GM12892 (cell line): ENCODE measurements at places on chromosomes 11 and 22.

- DNase-seq = no peak
Measured at GRCh38 chr22:44256556-44257485, 55.9 kb downstream of the SHISAL1 start.

- DNase-seq = no peak
Measured at GRCh38 chr11:128955636-128956035, 13.0 kb upstream of the TP53AIP1 start.

DNA sequence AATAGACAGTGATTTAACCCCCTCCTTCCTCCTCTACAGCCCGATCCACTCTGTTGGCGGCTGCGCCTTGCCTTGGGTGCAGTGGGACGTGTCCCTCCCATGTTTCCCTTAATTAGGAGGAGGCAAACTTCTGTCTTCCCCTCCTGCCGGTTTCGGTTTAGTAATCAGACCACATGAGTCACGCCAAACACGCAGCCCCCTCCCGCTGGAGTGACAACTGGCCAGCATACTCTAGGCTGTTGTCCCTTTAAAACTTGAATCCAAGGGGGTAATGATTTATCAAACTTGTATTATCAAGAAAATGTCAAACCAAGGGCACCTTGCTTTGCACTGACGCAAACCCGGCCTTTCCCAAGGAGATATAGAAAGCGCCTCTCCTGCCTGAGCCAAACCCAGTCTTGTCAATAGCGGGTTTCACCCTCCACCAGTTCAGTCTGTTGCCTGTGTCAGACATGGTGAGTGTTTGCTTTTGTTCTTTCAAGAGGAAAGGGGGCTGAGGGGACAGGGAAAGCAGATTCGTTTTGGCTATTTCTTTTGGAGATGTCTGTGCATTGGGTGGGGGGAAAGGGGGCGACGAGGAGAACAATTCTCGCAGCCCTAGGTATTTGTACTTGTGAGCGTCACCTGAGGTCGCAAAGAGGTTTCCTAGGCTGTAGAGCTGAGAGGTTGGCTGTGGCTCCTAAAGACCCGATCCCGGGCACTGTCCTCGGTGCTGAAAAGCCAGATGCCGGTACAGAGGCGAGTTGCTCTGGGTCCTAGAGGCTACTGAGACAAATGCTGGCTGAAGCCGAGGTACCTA lies at the start of gene SLC6A5:
SLC6A5 (plus strand) TSS at position 388 of the 799 bp plus-strand sequence; CDS start at position 453, 65 bp downstream.
- no peak for DNase-seq

- DNase-seq = no peak
Measured at GRCh38 chr22:30781271-30781875, 86.7 kb downstream of the OSBP2 start.

GRCh38 chr11:4578624-4579023 lies 2.9 kb upstream of the OR52I2 start:
- no peak for DNase-seq
